ENCODE measurements at places on chromosomes 7 and 10.

DNA sequence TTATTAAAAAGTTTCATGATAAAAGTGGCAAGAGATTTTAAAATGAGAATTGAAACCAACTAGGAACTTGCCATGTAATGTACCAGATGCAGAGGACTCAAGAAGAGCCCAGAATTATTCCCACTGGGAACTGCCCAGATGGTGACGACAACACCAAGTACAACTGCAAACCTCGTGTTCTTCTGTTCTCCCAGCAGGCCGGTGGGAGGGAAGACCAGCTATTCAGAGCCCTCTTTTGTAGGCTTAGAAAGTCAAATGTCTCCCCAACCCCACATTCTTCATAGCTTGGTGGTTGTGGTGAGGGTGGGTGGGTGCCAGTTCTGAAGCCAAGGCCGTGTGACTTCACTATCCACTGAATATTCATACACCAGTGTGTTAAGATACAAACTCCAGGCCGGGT is 54.3 kb upstream of the ITGB1 start:
- DNase-seq: no peak

GRCh38 chr10:17430647-17431355 is 23.6 kb downstream of the ST8SIA6 start:
- no peak for DNase-seq

- no peak for DNase-seq
Measured at GRCh38 chr10:75754096-75754831, 322.8 kb downstream of the LRMDA start.

DNA sequence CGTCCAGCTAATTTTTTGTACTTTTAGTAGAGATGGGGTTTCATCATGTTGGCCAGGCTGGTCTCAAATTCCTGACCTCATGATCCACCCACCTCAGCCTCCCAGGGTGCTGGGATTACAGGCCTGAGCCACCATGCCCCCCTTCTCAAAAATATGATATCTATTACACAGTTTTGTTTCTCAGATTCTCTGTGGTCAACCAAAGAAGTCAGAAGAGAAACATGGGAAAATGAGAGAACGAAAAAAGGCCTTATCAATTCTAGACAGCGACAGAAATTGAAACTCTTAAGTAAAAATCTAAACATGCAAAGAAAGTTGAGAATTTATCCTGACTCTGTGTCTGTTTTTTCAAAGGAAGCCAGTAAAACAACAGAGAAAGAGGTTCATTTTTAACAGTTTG is 283.8 kb upstream of the PLXDC2 start:
- no peak for DNase-seq

DNA sequence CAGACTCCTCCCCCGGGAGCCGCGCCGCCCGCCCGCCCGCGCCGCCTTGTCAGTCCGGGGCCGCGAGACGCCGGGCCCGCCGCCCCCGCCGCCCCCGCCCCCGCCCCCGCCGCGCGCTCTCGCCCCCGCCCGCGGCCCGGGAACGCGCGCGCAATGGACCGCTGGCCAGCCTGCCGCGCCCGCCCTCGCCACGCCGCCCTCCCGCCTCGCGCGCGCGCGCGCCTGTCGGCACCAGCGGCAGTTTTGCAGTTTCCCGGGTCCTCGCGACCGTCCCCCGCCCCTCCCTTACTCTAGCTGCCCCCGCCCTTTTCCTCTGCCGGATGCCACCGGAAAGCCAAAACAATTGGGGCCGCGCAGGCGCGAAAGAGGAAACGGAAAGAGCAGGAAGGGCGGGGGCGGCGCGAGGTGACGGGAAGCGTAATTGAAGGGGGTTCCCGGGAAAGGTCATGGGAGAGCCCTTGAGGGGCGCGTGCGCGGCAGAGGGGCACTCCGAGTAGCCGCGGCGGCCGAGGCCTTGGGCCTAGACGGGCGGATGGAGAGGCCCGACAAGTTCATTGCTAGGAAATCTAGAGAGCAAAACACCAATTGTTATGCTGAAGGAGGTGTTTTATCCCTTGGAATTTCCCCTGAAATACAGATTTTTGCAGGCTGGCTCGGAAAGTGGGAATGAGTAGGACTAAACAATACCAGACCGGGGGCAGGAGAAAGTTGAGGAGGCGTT is 400 bp upstream of the KBTBD2 start:
- peak; percentile 98 for DNase-seq

- no peak for DNase-seq
Measured at GRCh38 chr7:65968256-65969185, 13.5 kb downstream of the GUSB start.
